ENCODE measurements at places on chromosomes 1 and 21. TPM values are rescaled to one million over a fixed set of nuclear protein-coding genes. Genes with fewer than 3 reads are reported as not detected.

- DNase-seq = no peak
Observed at GRCh38 chr21:34900376-34900775, 148.7 kb downstream of the RUNX1 start.

- no peak for DNase-seq
Observed at GRCh38 chr1:230334447-230334837, 91.7 kb downstream of the PGBD5 start.

GRCh38 chr1:56566994-56567393 is 12.4 kb downstream of the PLPP3 start:
- DNase-seq = no peak

DNA sequence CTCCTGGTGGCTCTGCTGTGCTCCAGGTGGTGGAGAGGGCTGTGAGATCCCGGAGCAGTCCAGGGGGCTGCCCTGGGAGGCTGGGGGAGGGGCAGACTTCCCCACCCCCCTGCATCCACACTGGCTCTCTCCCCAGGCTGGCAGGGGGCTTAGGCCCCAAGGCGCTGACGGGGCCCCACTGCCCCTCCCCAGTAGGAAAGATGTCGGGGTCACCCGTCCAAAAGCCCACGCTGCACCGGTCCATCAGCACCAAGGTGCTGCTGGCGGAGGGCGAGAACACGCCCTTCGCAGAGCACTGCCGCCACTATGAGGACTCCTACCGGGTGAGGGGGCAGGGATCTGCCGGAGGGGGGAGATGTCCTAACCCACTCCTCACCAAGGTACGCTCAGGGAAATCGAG is 5.8 kb downstream of the RNF207 start:
- no peak for DNase-seq

DNA sequence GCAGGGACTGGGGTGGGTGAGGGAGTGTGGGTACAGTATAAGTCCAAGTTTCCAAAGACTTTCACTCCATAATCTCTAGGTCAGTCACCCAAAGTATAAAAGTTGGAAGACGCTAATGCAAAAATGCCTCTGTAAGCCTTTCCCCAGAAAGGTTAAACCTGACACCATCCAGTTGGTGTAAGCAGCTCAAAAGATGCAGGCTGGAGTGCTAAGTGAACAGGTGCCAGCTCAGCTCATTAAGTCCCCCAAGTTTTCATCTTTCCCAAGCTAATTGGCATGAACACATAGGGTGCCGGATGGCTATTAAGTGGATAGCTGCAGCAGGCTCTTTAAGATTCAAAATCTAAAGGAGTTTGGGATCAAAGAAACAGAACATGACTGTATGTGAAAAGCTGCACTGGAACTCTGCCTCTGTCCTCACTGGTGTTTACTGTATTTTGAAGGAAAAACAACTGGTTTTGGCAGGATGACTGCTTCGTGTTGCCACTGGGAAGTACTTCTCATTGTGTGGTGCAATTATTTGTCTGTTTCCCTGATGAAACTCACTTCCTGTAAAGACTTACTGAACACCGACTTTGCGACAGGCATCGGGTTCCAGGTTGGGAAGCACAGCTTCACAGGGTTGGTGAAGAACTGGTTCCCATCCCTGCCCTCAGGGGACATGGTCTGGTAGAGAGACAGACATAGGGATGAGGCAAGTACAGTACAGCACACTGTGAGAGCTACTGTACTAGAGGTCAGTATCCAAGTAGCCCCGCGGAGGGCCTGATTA is 152.7 kb downstream of the DAB1 start:
- DNase-seq = no peak

- no peak for DNase-seq
Observed at GRCh38 chr1:112791723-112792104, 76.6 kb upstream of the PPM1J start.

DNA sequence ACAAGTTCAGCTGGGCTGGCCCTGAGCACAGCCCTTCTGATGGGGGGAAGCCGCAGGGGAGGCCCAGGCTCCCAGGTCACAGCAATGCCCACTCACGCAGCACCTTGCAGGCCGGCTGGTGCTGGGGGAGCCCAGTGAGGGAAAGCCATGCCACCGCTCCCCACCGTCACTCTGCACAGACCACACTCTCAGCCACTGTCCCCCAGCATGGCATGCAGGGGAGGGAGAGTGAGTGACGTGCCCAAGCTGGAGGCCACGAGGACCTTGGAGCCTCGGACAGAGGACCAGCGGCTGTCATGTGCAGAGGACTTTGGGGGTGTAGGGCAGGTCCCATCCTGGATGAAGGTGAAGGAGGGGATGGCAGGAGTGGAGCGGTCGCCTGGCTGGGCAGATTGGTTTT is 25.1 kb downstream of the SLC45A1 start:
- no peak for DNase-seq

- peak; percentile 75 for DNase-seq
Observed at GRCh38 chr21:34524646-34525601, 12.9 kb upstream of the KCNE1 start.

DNA sequence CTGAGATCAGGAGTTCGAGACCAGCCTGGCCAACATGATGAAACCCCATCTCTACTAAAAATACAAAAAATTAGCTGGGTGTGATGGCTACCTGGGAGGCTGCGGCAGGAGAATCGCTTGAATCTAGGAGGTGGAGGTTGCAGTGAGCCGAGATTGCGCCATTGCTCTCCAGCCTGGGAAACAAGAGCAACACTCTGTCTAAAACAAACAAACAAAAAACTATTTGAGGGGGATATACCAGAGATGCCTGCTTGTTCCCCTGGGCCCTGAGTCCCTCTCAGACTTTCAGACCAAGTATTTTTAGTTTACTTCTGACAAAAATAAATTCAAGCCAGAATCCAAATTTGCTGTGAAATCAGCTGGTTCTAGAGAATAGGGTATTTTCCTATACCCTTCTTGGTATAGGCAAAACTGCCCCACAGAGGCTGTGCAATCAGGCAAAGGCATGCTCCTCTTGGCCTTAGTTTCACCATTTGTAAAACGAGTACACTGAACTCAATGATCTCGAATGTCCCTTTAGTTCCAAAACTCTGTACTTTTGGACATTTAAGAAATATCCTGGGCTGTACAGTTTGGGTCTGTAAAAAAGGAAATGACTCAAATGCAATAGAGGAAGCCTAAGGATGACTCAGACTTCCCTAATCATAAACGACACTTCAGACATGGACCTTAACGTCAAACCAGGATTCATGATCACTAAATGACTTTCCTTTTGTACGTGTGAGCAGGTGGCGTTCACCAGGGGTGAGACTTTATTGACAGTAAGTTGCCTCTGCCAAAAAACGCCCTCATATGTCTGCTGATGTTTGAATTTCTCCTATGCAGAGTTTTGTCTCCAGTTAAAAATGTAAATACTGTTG is 16.1 kb downstream of the ENSA start:
- peak; percentile 88 for DNase-seq

DNA sequence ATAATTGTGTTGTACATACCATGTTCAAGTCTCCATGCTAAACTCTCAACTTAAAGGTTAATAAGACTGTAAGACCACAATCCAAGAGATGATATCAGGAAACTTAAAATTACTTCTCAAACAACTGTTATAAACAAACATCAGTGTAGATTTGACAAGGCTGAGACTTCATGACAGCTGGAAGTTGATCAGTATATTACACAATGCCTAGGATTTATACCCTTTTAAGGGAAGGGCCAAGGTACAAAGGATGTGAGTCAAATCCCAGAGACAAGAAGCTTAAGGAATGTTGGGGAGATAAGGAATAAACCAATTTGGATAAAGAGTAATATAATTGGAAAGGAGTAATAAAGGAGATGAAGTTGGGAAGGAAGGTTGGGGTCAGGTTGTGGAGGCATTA is 98.8 kb downstream of the LBR start:
- no peak for DNase-seq

DNA sequence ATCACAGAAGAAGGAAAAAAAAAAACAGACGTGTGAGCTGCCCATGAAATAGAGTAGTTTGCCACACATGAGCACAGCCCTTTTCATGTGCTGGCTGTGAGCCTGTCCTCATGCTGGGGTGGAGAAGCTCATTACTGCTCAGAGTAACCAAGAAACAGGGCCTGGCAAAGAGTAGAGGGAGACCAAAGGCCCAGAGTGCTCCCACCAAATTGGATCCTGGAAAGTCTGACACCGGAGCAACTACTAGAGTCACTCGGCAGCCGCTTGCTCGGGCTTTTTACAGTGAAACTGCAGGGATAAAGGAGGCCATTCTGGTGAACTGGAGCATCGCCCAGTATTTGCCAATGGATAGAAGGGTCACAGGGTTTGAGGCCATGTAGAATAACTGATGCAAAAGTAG is 64.4 kb upstream of the BARHL2 start:
- no peak for DNase-seq

- DNase-seq = no peak
Observed at GRCh38 chr21:25513810-25514209, 93.5 kb downstream of the MRPL39 start.

TMEM82 gene
- not detected for total RNA-seq

PRAMEF27 gene
- total RNA-seq = not detected

SLAMF6 gene
- total RNA-seq = not detected

NAXE gene
- 22.7 TPM for total RNA-seq

TCHHL1 gene
- total RNA-seq = not detected

OLIG2 gene
- not detected for total RNA-seq

TPTE gene
- total RNA-seq = not detected

SNRPE gene
- 105 TPM for total RNA-seq

ORC1 gene
- 12.6 TPM for total RNA-seq

Data from fibroblast of the aortic adventitia (primary cell).